Stimulated activated CD4-positive, alpha-beta T cell treated with anti-CD3 and anti-CD28 coated beads, Interleukin-2, amount 100 ng/mL, for 48 hours (primary cell): ENCODE measurements at places on chromosomes 7 and 10.

GRCh38 chr7:18770154-18770811 is 274.7 kb downstream of the HDAC9 start:
- no peak for DNase-seq

GRCh38 chr10:111158595-111158994 is 81.8 kb downstream of the ADRA2A start:
- no peak for DNase-seq

DNA sequence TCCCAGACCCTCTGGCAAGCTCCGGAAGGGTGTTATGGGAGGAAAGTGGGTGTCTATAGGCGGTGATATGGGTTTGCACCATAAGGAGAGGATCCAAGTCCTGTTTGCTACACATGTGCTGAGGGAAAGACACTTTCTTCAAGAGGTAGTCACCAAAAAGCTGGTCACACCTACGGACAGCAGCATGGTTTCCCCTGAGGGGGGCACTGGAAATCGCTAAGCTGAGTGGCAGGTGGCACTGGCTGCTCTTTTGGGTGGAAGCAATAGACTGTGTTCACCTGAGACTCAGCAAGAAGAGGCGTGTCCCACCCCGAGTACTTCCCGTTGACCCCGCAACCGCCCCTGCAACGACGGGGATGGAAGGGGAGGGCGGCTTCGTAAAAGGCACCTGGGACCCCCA is 1.8 kb upstream of the FOXI2 start:
- DNase-seq, result no peak

GRCh38 chr10:4947635-4948596 is 15.3 kb upstream of the AKR1C1 start:
- no peak for DNase-seq

DNA sequence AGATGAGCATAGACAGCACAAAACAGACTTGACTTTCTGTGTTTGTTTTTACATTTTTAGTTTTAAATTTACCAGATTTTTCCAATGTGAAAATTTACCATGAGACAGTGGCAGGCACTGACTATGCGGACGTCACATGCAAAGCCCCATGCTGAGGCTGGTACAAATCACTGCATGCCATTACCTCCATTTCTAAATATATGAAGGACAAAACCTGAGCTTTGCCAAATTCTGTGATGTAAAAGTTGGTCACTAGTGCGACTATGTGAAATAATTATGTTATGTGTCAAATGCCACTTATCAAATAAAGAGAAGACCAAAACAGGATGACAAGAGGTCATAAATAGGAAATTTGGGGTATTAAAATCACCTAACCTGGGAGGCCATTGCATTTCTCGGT is 22.1 kb downstream of the NRAP start:
- no peak for DNase-seq

DNA sequence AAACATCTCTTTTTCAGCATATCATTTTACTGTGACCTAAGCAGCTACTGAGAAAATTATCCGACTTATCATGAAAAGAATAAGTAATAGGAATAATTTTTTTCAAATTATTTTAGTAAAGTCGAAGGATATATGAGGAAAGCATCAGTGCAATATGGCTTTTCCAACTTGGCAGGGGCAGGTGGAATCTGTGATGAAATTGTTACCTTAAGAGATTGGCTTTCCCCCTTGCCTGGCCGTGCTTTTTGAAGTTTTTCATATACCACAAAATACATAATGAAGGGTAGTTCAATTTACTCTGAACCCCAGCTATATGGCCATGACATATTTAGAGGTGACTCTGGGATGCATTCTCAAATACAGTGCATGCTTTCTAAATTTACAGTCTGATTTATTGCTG is 87.2 kb upstream of the MKX start:
- DNase-seq, result no peak

GRCh38 chr10:8254350-8254749 is 199.9 kb downstream of the GATA3 start:
- DNase-seq, result no peak

GRCh38 chr7:83579740-83580139 is 69.2 kb downstream of the SEMA3E start:
- no peak for DNase-seq
